ENCODE measurements at places on chromosomes 3 and 15. TPM values are rescaled to one million over a fixed set of nuclear protein-coding genes. Genes with fewer than 3 reads are reported as not detected.

CCDC39 gene
- polyA plus RNA-seq, result 2.7 TPM

GRCh38 chr15:27449941-27450340 is 479.0 kb downstream of the GABRG3 start:
- DNase-seq, result peak; percentile 35

GOLGA8N gene
- polyA plus RNA-seq, result 20.9 TPM

- no peak for DNase-seq
These were observed 167.4 kb upstream of the LPP start for GRCh38 chr3:187986514-187986934.

Data from hindlimb muscle (tissue), 1 donor.